ENCODE measurements at places on chromosomes 5 and 9.

- DNase-seq = no peak
Measured at GRCh38 chr5:169421677-169422076, 120.7 kb upstream of the SLIT3 start.

GRCh38 chr9:71820403-71820921 lies 52.1 kb upstream of the CEMIP2 start:
- DNase-seq = no peak

DNA sequence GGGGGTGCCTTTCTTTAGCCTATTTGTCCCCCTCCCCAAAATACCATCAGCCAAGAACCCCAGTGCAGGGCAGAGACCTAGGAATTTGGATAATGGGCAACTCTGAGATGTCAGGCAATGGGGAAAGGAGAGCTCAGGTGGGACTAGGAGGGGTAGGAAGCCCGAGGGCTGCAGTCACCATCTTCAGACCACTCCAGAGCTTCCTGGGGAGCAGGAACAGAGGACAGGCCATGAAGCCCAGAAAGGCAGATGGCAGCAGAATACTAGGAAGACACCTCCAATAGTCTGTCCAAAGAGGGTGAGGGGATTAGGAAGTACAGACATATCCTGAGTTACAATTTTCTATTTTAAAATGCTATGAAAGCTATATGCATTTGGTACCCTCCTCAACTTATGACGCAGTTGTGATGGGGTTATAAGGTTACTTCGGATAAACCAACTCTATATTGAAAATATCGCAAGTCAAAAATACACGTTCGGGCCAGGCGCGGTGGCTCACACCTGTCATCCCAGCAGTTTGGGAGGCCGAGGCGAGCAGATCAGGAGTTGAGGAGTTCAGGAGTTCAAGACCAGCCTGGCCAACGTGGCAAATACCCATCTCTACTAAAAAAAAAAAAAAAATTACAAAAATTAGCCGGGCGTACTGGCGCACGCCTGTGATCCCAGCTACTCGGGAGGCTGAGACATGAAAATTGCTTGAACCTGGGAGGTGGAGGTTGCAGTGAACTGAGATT lies 34.6 kb upstream of the IL17B start:
- DNase-seq = no peak

DNA sequence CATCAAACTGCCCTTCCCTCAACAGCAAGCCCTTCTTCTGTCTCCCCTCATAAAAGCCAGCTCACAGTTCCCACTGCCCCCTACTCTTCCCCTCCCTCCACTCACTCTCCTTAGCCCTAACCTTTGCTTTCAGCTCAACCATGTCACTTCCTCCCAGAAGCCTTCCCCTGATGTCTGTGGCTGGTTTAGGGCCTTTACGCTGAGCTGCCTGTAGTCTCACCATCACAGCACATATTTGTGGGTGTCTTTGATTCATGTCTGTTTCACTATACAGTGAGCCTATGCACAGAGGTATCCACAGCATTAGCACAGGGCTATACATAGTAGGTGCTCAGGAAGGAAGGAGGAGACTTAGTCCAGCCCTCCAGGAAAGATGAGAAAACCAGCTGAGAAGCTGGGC lies 34.7 kb downstream of the C9orf50 start:
- DNase-seq = no peak

DNA sequence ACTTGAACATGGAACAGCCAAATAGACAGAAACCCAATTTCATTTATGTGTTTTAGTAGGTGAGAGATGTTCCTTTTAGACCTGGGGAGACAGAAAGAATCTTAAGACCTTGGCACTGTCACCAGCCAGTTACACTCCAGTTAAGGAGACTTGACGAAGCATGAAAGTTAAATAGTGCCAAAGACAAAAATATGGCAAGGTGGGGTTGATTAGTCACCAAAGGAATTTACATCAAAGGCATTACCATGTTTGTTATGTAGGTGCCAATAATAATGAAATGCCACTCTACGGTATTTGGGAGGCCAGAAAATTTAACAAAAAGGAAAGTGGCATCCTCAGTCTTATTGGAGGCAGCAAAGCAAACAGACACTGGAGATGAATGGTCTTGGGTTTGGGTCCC lies 9.2 kb upstream of the IL12B start:
- no peak for DNase-seq

DNA sequence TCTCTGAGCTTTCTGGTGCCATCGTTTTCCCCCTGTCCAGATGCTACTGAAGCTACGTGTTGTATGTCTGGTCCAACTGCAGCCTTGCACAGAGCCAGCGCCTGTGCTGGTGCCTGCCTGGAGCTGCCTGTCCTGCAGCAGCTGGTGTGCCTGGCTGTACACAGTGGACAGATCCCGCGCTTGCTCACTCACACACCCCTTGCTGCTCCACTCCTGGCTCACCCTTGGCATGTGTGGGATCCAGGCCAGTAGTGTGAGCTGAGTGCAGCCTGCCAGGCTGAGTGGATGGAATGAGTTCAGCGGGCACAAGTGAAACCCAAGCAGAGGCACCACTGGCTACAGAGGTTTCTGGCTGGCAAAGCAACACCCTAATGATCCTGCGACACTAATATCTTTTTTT lies 40.4 kb downstream of the FER start:
- DNase-seq = no peak

DNA sequence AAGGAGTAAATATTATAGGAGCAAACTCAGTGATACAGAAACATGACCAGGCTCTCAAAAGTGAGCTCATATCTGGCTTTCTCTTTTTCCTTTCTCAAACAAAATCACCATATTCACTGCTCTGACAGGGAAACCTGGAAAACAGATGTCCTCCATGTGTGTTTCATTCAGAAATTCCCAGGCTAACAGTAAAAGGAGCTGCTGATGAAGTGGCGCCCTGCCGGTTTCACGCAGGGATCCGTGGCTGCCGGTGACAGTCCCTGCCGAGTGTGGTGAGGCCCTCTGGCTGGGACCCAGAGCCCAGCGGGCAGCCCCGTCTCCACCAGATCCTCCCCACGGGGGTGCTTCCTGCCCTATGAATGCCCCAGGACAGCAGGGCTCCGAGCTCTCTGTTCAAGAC lies 208.1 kb downstream of the GNA14 start:
- no peak for DNase-seq

- no peak for DNase-seq
Measured at GRCh38 chr5:160266044-160266443, 36.7 kb downstream of the FABP6 start.

- no peak for DNase-seq
Measured at GRCh38 chr9:37210737-37211523, 90.6 kb downstream of the ZCCHC7 start.

DNA sequence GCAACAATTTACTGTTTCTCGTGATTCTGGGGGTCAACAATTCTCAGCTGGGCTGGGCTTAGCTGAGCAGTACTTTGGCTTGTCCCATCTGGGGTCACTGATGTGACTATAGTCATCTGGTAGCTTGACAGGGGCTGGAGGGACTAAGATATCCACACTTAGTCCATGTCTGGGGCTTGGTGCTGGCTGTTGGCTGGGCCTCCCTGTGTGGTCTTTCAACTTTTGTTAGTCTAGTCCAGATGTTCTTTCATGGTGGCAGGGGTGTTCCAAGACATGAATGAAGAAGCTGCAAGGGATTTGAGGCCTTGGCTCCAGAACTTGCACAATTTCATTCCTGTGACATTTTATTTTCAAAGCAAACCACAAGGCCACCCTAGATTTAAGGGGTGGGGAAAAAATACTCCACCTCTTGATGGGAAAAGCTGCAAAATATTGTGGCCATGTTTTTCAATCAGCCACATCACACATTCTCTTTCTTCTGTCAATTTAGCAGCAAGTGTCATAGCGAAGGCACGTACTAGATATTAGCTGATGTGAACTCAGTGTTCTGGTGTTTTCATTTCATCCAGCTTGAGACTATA lies 59.2 kb downstream of the TSSK1B start:
- DNase-seq = no peak

DNA sequence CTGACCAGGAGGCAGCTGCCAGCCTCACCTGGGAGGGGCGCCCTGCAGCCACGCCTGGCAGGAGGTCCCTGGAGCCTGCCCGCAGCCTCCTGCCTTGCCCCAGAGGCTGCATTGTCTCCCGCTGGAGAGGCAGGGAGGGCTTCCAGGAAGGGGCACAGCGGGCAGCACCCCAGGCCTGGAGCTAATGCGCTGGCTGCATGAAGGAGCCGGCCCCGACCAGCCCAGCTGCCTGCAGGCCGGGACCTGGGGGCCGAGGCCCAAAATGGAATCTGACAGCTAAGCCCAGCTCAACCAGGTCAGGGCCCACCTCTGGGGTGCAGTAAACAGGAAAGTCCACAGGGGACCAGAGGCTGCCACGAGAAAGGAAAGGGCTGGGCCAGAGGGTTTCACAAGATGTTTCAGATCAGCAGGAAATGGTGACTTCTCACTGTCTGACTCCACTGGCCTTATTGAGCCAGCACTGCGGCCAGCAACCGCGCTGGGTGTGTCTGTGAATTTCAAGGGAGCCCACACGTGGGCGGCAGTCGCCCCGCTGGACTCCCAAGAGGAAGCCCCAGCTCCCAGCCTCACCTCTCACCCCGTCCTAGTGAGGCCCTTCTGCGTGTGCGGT lies 18.6 kb upstream of the NOTCH1 start:
- no peak for DNase-seq

GRCh38 chr5:167030500-167031120 lies 1260.8 kb upstream of the WWC1 start:
- DNase-seq = no peak

- no peak for DNase-seq
Measured at GRCh38 chr9:134929193-134930158, 11.8 kb upstream of the FCN1 start.

DNA sequence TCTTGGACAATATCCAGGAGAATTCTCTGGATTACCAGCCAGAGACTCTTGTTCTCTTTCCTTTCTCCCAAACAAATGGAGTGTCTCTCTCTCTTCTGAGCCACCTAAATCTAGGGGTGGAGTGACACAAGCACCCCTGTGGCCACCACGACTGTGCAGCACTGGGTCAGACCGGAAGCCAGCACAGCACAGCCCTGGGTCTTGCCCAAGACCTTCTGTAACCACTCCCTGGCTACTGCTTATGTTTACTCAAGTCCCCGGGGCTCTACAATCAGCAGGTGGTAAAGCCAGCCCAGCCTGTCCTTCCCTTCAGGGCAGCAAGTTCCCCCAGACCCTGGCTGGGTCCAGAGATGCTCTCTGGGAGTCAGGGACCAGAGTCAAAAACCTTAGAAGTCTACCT lies 110.0 kb upstream of the TUT7 start:
- DNase-seq = no peak

DNA sequence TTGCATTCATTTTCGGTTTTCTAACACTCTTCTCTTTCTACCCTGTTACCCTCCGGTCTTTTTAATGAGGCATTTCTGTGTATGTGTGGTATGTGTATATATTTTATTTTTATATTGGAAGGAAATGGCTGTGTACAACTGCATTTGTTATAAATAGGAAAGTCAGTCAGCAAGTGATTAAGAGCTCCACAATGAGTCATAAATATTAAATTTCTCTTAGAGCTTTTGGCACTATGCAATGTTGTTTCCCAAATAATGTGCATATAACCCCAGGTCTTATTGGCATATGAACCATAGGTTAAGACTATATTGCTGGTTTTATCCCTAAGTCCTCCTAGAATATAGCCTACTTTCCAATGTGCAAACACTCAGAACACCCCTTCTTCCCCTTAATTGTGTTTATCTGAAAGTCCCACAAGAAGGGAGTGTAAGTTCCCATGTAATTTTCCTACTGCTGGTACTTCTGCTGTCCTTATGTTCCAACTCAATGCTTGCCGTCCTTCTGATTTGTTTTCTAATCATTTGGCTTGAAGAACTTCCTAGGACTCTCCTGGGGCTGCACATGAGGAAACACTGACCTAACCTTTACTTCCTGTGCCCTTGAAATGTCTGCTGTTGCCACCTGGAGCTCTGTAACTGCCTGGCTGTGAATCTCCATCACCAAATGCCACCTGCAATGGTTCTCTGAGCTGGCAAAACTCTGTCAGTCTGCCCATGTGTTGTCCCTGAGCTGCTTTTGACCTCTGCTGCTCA lies 65.5 kb upstream of the PCSK5 start:
- no peak for DNase-seq

GRCh38 chr5:180006141-180006540 lies 65.4 kb downstream of the RNF130 start:
- no peak for DNase-seq

- no peak for DNase-seq
Measured at GRCh38 chr9:68742333-68742730, 37.3 kb downstream of the PIP5K1B start.

- DNase-seq = no peak
Measured at GRCh38 chr9:136407911-136408310, 2.5 kb downstream of the ENTR1 start.

GRCh38 chr5:143023411-143024096 lies 253.4 kb downstream of the ARHGAP26 start:
- no peak for DNase-seq

- no peak for DNase-seq
Measured at GRCh38 chr5:168198359-168198758, 93.1 kb upstream of the WWC1 start.

DNA sequence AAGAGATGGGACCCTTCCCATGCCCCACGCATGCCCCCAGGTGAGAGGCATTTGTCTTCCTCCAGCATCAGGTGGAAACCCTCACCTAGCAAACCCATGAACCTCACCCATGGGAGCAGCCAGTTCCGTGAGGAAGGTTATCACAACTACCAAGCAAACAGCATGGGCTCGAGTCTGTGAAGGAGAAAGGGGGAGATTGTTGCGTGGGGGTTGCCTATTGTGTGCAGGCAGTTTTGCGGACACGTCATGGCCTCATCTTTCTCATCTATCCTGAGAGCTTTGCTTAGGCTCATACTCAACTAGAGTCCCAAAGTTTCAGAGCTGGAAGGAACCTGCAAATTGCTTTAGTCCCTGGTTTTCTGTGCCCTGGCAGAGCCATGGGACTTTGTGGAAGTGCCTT lies 73.6 kb upstream of the TGFBR1 start:
- DNase-seq = no peak
